ENCODE measurements at places on chromosomes 6 and 20.

- DNase-seq = no peak
- H3K27me3 ChIP-seq = no peaks in the 10 kb centered on the region
- no peaks in the 10 kb centered on the region for H3K4me1 ChIP-seq
Measured at GRCh38 chr20:14126856-14127255, 131.5 kb downstream of the MACROD2 start.

DNA sequence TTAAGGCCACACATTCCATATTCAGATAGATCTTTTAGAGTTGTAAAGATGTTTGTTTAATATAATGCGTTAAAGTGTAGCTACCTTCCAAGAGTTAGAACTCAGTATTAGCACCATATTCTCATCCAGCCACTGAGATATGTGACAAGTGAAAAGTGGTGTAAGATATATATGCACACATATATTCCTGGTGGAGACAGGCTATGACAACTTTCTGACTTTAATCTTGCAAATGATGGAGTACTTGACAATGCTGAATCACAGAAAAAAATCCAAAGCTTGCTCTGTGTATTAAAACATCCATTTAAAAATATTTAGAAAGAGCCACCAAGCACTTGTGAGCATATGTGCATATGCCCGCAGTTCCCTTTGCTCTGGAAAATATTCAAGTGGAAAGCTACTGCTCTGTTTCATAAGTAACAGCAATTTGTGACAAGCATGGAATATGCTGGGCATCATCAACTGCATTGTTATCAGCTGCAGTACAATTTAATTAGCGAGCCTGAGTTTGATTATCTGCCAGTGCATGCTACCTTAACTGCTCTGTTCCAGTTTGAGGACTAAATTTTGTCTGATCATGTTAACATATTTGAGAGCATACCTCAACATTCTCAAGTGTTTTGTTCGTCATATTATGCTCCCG lies 64.8 kb downstream of the VIP start:
- no peak overlapping the region for H3K27ac ChIP-seq
- H3K4me3 ChIP-seq = no peak overlapping the region
- H3K36me3 ChIP-seq = no peaks in the 10 kb centered on the region

DNA sequence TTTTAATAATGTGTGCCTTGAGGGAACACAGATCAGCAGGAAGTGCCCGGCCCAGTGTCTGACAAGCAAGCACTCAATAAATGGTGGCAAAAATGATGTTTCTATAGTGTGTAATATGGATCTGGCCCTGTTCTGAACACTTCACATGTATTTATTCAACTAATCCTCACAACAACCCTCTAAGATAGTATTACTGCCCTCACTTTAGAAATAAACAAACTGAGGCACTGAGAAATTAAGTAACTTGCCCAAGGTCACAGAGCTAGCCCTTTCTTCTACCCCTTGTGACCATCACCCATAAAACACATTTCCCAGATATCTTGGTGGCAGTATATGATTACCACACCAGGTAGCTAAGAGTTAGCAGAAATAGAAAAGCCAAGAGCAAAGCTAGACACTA lies 12.8 kb upstream of the MTFR2 start:
- no peak for DNase-seq
- no peak overlapping the region for H3K4me3 ChIP-seq
- H3K36me3 ChIP-seq = peaks cover 19% of the 10 kb centered on the region

- H3K4me1 ChIP-seq = no peaks in the 10 kb centered on the region
- no peak overlapping the region for H3K27ac ChIP-seq
- H3K36me3 ChIP-seq = peaks cover 8% of the 10 kb centered on the region
- H3K27me3 ChIP-seq = no peaks in the 10 kb centered on the region
Measured at GRCh38 chr20:47620808-47621805, 119.4 kb downstream of the NCOA3 start.

Measured in endothelial cell (in vitro differentiated cells).